Activated CD4-positive, alpha-beta T cell treated with anti-CD3 and anti-CD28 coated beads, Interleukin-2, amount 50 U/mL, for 1 hour (primary cell): ENCODE measurements at places on chromosomes 2 and 18.

GRCh38 chr2:161190050-161190449, 29.8 kb downstream of the TANK start:
- no peak for DNase-seq

DNA sequence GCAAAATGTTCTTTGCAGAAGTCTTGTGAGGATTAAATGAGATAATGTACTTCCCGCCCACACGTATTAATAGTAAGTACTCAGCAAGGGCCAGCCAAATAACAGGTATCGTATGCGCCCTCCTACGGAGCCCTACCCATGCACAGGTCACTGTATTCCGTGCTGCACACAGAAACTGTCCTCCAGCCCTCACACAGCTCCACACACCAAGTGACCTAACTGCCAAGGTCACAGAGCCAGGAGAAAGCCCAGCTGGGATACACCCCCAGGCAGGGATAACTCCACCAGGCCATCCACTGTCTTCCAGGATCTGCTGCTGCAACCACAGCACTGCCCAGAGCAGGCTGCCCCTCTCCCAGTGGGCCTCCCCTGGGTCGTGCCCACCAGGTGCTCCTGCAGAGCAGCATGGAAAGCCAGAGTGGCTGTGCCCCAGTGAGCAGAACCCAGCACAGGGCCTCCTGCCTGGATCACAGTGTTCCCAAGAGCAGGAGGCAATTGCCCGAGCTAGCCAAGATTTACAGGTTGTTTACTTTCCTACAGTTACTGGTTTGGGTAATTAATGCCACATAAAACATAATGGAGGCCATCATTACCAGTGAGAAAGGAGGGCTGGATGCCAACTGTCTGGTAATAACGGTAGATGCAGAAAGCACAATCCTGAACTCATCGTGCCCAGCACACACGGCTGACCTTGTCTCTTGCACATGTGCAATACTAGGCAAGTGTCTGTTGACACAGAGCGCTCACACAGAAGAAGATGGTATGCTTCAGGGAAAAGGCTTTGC, 24.4 kb downstream of the TFCP2L1 start:
- DNase-seq: no peak

DNA sequence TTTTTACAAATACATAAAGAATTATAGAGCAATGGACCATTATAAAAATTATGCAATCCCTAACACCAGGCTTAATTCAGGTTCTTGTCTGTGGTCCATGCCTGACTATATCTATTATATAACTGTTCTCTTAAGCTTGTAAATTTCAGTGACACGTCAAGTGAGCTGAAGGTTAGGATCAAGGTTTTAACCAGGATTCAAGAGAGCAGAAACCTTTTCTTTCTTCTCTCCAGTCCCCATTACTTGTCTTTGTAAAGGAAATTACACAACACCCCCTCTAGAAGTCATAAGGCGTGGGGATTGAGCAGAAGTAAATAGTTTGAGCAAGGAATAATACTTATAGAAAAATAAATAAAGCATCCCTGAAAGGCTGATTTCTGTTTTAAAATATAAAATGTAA, 122.0 kb downstream of the ZNF521 start:
- no peak for DNase-seq

DNA sequence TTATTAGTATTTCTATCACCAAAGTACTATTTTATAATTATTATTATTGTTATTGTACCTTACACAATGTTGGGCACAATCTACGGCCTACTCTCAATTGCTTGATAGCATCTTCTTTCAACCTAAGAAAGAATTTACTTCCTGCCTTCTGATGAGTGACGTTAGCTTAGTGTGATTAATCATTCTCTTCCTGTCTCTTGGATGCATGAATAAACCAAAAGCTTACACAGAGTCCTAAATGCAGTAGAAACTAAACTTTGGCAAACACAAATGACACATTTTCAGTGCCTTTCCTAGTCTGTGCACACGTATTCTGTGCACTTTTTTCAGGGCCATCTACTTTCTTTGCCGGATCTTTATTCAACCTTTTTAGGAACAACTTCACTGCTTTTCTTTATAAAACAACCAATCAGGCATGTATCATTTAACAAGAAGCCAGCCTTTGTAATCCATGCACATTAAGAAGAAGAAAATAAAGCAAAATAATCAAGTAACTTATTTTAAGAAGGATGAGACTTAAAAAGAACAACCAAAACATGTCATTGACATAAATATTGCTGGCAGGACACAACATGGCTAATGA, 19.1 kb downstream of the TRAK2 start:
- DNase-seq: no peak

DNA sequence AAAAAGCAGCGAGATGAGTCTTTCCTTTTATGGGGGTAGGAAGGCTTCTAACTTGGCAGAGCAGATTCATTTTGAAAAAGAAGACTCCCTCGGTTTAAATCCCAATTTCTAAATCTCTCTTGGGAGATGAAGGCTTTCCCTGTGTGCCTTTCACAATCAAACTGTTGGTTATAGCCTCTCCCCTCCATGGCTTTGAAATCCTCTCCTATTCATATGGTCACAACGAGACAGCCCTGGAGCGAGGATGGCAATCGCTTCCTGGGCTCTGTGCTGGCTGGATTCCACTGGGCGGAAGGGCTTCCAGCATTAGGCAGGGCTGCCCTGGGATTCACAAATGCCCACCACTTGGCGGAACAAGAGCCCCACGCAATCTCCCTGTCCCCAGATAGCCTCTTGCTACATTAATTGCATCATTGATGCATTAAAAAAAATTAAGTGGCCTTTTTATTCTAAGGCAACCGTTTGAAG, 1.6 kb downstream of the CAVIN2 start:
- DNase-seq: no peak

DNA sequence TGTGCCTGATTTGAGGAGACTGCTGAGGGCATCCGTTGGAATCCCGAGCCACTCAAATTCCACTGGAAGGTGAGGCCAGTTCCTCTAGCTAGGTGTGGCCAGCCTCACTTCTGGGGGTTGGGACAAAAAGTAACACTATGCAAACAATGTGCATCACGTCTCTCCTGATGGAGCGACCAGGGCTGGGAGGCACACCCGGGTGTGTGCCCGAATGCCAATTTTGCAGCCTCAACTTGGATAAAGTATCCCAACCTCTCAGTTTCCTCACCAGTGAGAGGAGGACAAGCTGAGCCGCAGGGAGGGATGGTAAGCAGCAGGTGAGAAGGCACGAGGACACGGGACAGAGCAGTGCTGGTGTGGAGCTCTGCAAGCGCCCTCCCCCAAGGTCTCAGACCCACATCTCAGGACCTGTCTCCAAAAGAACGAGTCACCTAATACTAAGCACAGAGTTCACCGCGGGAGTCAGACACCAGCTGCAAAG, 218.3 kb downstream of the HAUS1 start:
- no peak for DNase-seq

DNA sequence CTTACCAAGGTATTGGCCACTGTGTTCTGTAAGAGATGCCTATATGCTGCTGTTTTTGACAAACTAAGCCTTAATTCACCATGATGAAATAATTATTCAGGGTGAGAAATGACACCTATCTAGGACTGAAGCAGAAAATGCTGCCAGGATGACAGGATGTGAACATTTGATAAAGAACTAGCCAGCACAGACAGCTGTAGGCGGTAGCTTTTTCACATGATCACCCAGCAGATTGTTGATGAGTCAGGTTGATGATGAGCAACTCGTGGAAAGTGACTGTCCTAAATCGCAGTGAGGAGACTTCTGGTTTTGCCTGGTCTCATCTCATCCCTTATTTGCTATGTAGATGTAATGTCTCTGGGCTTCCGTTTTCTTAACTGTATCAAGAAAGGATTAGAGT, 144.1 kb downstream of the PRPF40A start:
- no peak for DNase-seq

DNA sequence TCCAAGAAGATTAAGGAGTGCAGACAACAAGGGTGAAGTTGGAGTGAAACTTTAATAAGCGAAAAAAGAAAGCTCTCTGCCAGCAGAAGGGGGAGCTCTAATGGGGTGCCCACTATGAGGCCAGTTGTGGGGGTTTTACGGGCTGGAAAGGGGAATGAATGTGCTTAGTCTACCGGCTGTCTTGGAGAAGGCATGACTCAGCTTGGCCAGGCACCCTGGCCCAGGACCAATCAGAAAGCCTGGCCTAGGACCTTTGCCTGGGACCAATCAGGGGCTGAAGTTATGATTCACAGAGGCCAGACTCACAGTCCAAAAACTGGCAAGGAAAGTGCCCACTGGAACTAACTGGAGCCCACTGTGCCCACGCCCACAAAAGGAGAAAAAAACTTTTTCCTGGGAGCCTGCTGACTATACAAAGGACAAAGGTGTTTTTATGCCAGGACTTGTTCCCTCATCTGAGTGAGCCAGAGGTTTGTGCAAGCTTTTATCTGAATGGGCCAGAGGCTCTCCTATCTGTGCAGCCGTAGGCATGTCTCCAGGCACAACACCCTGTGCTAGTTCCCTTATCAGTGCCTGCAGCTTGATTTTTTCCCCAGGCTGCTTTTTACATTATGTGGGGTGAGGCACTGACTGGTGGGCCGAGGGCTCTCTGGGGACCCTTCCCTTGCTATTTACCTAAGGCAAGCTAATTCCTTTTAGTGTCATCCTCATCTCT, 18.6 kb downstream of the CMPK2 start:
- no peak for DNase-seq

DNA sequence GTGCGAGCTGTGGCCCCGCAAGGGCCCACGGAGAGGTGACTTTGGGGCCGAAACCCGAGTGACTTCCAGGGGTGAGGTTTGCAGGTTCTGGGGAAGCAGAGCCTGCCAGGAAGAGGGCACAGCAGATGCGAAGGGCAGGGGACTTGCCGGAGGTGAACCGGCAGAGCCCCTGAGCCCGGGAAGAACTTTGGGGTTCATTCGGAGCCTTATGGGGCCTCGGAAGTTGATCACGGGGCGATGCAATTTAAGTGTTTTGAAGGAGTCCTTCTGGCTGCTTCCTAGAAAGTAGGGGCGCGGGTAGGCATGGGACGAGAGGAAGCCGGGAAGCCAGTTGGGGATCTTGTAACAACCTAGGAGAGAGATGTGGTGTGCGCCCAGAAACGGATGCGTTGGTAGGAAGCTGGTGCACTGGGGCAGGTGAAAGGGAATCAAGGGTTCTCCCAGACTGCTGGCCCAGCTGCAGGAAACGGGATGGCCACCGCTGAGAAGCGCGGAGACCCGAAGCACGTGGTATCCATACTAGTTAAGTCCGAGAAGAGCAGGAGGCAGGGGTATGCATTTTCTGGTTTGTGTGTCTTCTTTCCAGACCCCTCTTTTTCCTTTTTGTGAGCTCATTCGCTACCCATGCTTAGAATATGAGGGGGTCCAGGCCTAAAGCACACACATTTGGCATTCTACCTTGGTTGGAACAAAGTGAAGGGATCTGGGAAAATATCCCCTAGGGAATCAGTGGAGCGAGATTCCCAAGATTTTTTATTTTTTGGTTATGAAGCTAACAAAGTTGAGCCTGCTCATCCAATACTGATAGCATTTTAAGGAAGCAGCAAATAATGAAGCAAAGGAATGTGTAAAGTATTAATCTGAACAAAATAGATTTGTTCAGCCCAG, 758 bp downstream of the SCLY start:
- peak; percentile 25 for DNase-seq

DNA sequence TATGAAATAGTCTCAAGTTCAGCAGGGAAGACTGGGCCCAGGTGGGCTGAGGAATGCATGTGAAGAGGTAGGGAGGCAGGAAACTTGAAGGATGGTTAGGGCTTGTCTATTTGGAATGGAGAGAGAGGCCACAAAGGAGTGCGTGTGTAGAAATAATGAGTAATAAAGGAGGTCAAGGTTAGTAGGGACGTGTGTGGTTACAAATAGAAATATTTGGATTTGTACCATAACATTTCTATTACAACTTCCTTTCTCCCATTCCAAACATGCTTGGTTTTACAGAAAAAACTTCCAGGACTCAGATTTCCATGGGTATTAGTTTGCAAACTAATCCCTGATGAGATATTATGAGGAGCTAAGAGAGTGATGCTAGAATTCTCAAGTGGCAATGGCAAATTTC, 280.6 kb downstream of the NCKAP5 start:
- DNase-seq: no peak

DNA sequence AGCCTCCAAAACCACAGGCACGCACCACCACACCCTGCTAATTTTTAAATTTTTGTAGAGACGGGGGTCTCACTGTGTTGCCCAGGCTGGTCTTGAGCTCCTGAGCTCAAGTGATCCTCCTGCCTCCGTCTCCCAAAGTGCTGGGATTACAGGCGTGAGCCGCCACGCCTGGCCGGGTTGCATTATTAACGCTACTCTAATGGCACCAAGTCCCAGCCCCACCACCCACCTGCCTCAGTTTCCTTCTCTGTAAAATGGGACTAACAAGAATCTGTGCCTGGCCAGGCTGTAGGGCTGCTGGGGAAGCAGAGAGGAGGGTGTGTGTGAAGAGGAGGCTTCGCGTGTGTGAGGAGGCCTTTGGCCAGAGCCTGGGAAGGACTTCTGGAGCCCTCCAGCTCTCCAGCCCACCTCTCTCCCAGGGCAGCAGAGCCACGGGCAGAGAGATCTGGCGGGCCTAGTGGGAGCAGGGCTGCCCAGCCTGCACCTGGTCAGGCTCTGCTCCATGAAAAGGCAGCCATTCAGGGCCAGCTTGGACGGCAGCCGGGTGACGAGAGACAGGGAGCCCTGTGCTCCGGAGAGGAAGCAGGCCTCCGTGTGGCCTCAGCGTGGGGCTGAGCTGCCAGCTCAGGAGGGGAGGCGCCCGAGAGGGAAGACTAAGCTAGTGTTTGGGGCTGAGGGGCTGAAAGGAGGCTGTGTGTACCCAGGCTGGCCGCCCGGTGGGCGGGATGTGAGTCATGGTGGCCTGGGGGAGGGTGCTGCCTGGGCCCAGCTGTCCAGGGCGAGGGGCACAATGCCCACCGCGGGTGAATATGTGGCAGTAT, 7.4 kb upstream of the B3GNT7 start:
- no peak for DNase-seq

- no peak for DNase-seq
Measured at GRCh38 chr2:127076290-127076689, 30.7 kb downstream of the BIN1 start.

- DNase-seq: peak; percentile 61
Measured at GRCh38 chr2:112884869-112885505, 26.0 kb upstream of the IL37 start.

GRCh38 chr2:112916145-112916571, 5.2 kb downstream of the IL37 start:
- DNase-seq: no peak

DNA sequence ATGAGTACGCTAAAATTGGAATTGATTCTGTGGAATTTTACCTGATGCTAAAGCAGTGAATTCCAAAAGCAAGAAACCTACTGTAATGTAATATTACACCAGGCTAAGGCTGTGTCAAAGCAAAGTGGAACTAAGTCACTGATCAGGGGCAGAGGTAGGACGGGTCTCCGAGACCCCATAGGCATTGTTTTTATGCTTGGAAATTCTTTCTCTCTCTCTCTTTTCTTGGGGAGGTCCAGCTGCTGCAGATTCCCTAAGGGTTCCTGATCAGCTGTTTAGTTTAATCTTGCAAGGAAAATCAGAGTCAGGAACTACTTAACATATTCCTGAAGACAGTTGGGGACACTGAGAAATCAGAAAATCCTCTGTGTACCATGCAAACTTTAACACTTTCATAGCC, 220.2 kb downstream of the SRBD1 start:
- DNase-seq: no peak
